ENCODE measurements at places on chromosomes 7 and 10. TPM values are rescaled to one million over a fixed set of nuclear protein-coding genes. Genes with fewer than 3 reads are reported as not detected.

- no peak overlapping the region for H3K27ac ChIP-seq
- H3K36me3 ChIP-seq, result no peaks in the 10 kb centered on the region
- no peaks in the 10 kb centered on the region for H3K27me3 ChIP-seq
- H3K4me1 ChIP-seq, result no peaks in the 10 kb centered on the region
Observed at GRCh38 chr7:104946338-104946737, 67.7 kb upstream of the KMT2E start.

The SPAM1 gene
- total RNA-seq, result not detected

- no peak overlapping the region for H3K27ac ChIP-seq
- DNase-seq, result no peak
- no peaks in the 10 kb centered on the region for H3K36me3 ChIP-seq
- no peaks in the 10 kb centered on the region for H3K27me3 ChIP-seq
Observed at GRCh38 chr7:83985821-83986220, 208.8 kb downstream of the SEMA3A start.

DNA sequence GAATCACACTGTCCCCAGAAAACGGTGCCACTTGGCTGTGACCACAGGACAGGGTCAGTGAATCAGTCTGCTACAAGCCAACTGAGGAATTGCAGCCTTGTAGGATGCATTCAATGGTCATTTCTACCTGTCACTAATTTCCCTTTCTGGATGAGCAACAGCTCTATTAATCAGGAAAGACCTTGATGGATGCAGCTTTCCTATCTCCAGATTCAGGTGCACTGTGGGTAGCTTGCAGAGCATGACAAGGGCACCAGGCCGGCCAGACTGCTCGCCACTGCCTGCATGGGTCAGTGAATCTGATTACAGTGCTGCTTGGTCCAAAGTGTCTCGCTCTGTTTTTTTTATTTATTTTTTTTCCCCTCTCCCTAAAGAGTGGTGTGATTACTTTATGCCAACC lies 506.8 kb upstream of the AUTS2 start:
- no peaks in the 10 kb centered on the region for H3K27me3 ChIP-seq
- no peak overlapping the region for H3K27ac ChIP-seq
- DNase-seq, result no peak
- no peak overlapping the region for H3K4me3 ChIP-seq
- H3K4me1 ChIP-seq, result no peaks in the 10 kb centered on the region

DNA sequence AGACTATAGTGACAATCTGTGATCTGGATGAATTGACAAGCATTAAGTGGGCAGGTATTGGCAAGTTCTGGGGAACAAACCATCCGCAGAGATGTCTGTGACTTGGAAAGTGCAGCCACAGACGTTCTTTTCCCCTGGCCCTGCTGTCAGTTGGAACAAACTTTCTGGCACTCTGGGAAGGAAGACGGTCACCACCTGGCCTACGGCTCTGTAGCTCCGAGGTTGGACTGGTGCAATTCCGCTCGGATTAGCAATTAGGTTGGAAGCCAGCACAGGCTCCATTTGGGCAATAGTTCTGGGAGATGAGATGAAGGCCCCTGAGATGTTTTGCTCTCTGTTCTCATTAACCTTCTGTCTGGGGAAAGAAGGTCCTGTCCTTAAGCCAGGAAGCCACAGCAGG lies 437.5 kb downstream of the CALN1 start:
- no peaks in the 10 kb centered on the region for H3K4me1 ChIP-seq
- no peak overlapping the region for H3K4me3 ChIP-seq
- H3K36me3 ChIP-seq, result no peaks in the 10 kb centered on the region
- DNase-seq, result no peak
- H3K27me3 ChIP-seq, result no peaks in the 10 kb centered on the region

GRCh38 chr10:65571011-65571570 lies 1354.7 kb upstream of the LRRTM3 start:
- H3K27ac ChIP-seq, result peak overlapping the region; percentile 38
- DNase-seq, result no peak
- no peaks in the 10 kb centered on the region for H3K4me1 ChIP-seq
- H3K4me3 ChIP-seq, result peak overlapping the region; percentile 49
- H3K36me3 ChIP-seq, result no peaks in the 10 kb centered on the region

DNA sequence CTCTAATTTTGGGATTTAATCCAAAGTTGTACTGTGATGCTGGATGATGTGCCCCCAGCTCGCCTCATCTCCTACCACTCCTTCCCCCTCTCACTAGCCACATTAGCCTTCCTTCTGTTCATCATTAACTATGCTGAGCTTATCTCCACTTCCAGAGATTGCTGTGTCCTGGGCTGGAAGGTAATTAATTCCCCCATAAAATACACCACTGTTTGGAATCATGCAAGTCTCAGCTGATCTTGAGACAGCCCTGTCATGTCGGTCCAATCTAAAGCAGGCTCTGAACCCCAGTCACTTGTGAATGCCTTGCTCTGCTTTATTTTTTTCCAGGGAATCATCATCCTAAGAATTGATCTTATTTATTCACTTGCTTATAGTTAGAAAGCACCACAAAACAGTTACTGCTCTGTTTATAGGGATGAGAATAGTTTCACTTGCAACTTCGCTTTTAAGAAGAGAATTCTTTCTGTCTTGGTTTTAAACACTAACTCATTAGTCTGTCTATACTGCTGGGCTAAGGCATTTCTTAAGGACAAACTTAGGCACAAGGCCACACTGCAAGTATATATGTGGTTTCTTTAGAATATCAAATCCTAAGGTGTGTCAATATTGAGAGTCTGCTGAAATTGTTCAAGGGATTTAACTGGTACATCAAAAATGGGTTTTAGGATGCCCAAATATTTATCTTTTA lies 341.1 kb upstream of the SEMA3A start:
- DNase-seq, result no peak
- H3K27ac ChIP-seq, result no peak overlapping the region
- H3K36me3 ChIP-seq, result no peaks in the 10 kb centered on the region
- no peaks in the 10 kb centered on the region for H3K4me1 ChIP-seq

The GDF2 gene
- 15.9 TPM for total RNA-seq

- H3K27ac ChIP-seq, result no peak overlapping the region
- no peaks in the 10 kb centered on the region for H3K27me3 ChIP-seq
- no peaks in the 10 kb centered on the region for H3K36me3 ChIP-seq
- no peaks in the 10 kb centered on the region for H3K4me1 ChIP-seq
Observed at GRCh38 chr7:9488555-9488954, 1055.1 kb downstream of the NXPH1 start.

- no peaks in the 10 kb centered on the region for H3K36me3 ChIP-seq
- DNase-seq, result no peak
- H3K4me3 ChIP-seq, result no peak overlapping the region
- peaks cover 91% of the 10 kb centered on the region for H3K4me1 ChIP-seq
- H3K27ac ChIP-seq, result peak overlapping the region; percentile 97
Observed at GRCh38 chr10:95477175-95477520, 84.0 kb downstream of the SORBS1 start.

GRCh38 chr7:150371996-150372270 lies 3.3 kb downstream of the REPIN1 start:
- H3K4me1 ChIP-seq, result peaks cover 33% of the 10 kb centered on the region
- no peaks in the 10 kb centered on the region for H3K27me3 ChIP-seq
- no peak for DNase-seq
- peaks cover 28% of the 10 kb centered on the region for H3K36me3 ChIP-seq
- no peak overlapping the region for H3K27ac ChIP-seq
- H3K4me3 ChIP-seq, result no peak overlapping the region

DNA sequence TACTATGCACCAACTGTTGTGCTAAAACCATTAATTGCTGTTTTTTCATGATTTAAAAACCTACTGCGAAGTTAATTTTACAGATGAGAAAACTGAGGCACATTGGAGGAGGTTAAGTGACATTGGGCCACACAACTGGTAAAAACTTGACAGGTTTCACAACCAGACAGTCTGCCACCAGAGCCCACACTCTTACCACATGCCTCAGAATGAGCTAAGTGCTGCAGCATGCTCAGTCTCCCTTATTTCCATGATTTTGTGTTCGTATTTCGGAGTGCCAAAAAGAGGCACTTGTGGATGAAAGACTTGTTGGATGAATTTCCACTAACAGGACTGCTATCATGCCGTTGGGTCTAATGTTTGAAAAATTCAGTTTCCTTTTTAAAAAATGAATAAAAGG lies 77.4 kb downstream of the PCLO start:
- no peaks in the 10 kb centered on the region for H3K36me3 ChIP-seq
- H3K27ac ChIP-seq, result no peak overlapping the region
- no peak overlapping the region for H3K4me3 ChIP-seq
- no peak for DNase-seq
- H3K4me1 ChIP-seq, result no peaks in the 10 kb centered on the region

DNA sequence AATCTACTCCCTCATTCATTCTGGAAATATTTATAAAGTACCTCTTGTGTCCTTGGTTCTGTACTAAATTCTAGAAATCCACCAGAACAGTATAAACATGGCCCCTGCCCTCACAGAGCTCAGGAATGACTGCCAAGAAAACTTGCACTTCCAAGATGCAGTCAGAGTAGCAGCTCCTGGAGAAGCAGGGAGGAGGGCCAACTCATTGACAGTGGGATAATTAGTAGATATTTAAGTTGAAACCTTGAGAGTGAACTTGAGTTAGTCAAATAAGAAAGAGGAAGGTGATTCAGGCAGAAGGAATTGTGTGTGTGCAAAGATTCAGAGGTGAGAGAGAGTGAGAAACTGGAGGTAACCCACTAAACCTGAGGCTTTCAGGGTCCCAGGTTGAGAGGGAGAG lies 182.2 kb upstream of the INHBA start:
- no peaks in the 10 kb centered on the region for H3K36me3 ChIP-seq
- no peaks in the 10 kb centered on the region for H3K4me1 ChIP-seq
- H3K27ac ChIP-seq, result no peak overlapping the region
- no peaks in the 10 kb centered on the region for H3K27me3 ChIP-seq
- no peak overlapping the region for H3K4me3 ChIP-seq

DNA sequence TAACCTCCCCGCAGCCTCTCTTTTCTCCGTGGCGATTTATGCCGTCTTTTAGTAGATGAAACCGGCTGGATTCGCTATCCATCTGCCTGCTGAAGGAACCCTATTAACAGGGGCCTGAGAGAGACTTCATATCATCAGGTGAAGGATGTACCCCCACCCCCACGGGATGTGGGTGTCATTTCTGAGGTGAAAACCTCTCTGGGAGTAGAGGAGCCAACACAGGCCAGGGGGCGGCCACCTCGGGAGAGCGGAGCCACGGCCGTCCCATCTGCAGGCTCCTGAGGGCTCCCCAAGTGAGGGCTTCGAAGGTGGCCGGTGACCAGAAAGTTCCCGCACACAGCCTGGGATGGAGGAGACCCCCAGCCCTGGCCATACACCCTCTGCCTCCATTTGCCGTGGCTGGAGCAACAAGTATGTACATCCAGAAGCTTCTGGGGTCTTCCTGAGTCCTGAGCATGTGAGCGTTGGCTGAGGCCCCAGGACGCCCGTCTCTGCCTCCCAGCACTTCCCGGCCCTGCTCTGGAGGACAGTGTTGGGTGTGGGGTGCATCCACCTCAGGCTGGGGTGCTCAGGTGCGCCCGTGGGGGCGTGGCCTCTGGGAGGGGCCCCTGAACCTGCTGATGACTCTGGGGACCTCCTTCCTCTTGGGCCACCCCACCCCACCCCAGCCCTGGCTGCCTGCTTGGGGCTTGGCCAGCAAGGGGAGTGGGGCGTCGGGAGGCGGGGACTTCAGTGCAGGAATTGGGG lies 84.7 kb downstream of the NKX6-2 start:
- H3K4me1 ChIP-seq, result no peaks in the 10 kb centered on the region
- H3K4me3 ChIP-seq, result no peak overlapping the region
- no peaks in the 10 kb centered on the region for H3K27me3 ChIP-seq
- peak; percentile 46 for DNase-seq
- H3K36me3 ChIP-seq, result no peaks in the 10 kb centered on the region

GRCh38 chr7:32494946-32495297 lies 367 bp upstream of the AVL9 start:
- H3K36me3 ChIP-seq, result no peaks in the 10 kb centered on the region
- peak overlapping the region; percentile 92 for H3K4me3 ChIP-seq
- peak overlapping the region; percentile 54 for H3K27ac ChIP-seq
- no peaks in the 10 kb centered on the region for H3K27me3 ChIP-seq
- no peak for DNase-seq

DNA sequence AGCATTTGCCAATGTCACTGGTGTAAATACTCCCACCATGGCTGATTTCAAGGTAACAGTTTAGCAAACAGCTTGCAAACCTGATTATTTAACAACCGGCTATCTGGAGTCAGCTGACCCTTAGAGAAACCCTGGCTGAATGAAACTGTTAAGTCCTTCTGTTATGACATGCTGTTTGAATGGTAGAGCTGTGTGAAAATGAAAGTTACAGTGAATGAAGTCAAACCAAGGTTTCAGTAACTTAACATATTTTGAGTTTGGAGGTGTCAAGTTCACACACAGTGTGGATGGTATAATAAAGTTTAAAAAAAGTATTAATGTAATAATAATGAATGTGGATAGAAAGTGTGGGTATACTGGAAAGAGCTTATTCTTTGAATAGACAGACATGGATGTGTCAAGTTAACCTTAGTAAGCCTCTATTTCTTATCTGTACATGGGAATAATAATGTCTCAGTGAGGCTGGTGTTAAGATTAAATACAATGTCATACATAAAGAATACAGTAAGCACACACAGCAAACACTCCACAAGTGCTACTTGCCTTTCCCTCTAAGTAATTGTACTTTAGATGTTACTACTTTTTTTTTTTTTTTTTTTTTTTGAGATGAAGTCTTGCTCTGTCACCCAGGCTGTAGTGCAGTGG lies 150.4 kb downstream of the TAX1BP1 start:
- no peak overlapping the region for H3K27ac ChIP-seq
- DNase-seq, result no peak
- H3K4me1 ChIP-seq, result peaks cover 9% of the 10 kb centered on the region
- H3K36me3 ChIP-seq, result no peaks in the 10 kb centered on the region
- no peak overlapping the region for H3K4me3 ChIP-seq
- no peaks in the 10 kb centered on the region for H3K27me3 ChIP-seq

DNA sequence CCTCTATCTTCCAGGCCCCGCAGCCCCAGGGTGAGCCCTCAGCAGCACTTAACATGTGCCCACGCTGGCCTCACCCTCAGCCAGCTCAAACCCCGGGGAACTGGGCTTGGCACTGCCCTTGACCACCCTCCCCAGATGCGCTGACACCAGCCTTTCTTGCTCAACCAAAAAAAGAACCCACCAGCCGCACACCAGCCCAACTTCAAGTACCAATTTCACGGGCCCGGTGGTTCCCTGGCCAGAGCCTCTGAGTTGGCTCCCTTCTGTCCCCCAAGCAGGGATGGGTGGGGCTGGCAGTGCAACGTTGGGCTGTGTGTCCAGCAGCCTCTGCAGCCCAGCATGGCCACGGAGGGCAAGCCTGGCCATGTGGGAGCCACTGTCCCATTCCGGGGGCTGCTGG lies 96.3 kb downstream of the COL13A1 start:
- H3K4me1 ChIP-seq, result peaks cover 43% of the 10 kb centered on the region
- H3K27me3 ChIP-seq, result no peaks in the 10 kb centered on the region
- no peaks in the 10 kb centered on the region for H3K36me3 ChIP-seq
- no peak overlapping the region for H3K27ac ChIP-seq
- H3K4me3 ChIP-seq, result no peak overlapping the region

GRCh38 chr7:27842094-27842692 lies 102.2 kb downstream of the TAX1BP1 start:
- no peak for DNase-seq
- no peak overlapping the region for H3K27ac ChIP-seq
- H3K4me1 ChIP-seq, result no peaks in the 10 kb centered on the region
- H3K27me3 ChIP-seq, result no peaks in the 10 kb centered on the region
- H3K4me3 ChIP-seq, result no peak overlapping the region
